Esophagus muscularis mucosa (tissue), 4 donors: ENCODE measurements at places on chromosomes 4 and X. TPM values are rescaled to one million over a fixed set of nuclear protein-coding genes. Genes with fewer than 3 reads are reported as not detected.

- no peak for DNase-seq
- no peak overlapping the region for H3K4me3 ChIP-seq
- H3K4me1 ChIP-seq = no peaks in the 10 kb centered on the region
- no peaks in the 10 kb centered on the region for H3K27me3 ChIP-seq
- H3K27ac ChIP-seq = no peak overlapping the region
These were observed 58.4 kb upstream of the XAGE1A start for GRCh38 chrX:52437212-52437611.

DNA sequence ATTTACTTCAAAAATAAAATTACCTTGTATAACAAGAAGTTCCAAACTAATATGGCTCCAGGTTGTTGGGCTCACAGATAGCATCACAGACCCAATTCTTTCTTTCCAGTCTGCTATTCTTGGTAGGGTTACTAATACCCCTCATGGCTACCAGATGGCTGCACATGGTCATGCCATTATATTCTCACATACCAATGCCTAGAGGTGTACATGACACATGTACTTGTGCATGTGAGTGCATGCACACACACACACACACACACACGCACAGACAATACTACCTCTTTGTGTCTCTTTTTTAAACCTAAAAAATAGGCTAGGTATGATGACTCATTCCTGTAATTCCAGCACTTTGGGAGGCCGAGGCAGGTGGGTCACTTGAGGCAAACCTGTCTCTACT is 31.1 kb downstream of the FBXO8 start:
- peaks cover under 1% of the 10 kb centered on the region for H3K36me3 ChIP-seq
- H3K4me1 ChIP-seq = peaks cover 10% of the 10 kb centered on the region
- H3K27me3 ChIP-seq = no peaks in the 10 kb centered on the region
- H3K27ac ChIP-seq = no peak overlapping the region
- no peak for DNase-seq
- H3K4me3 ChIP-seq = no peak overlapping the region

DNA sequence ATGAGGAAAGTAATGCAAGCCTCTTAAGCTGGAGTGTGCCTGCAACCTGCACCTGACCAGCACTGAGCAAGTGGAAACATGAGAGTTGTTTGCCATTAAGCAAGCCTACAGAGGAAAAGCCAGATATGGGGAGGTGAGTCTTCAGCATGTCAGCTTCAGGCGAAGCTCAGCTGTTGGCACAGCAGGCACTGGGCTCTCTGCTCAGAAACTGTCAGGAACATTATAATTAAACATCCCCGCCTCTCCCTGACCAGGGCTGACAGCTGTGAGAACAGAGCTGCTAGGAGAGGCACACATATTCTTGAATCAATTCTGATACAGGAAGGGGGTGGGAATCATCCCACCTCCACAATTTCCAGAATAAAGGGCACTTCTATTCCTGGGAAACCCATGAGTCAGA is 19.0 kb upstream of the DCX start:
- no peak for DNase-seq
- no peaks in the 10 kb centered on the region for H3K36me3 ChIP-seq
- H3K4me1 ChIP-seq = no peaks in the 10 kb centered on the region

DNA sequence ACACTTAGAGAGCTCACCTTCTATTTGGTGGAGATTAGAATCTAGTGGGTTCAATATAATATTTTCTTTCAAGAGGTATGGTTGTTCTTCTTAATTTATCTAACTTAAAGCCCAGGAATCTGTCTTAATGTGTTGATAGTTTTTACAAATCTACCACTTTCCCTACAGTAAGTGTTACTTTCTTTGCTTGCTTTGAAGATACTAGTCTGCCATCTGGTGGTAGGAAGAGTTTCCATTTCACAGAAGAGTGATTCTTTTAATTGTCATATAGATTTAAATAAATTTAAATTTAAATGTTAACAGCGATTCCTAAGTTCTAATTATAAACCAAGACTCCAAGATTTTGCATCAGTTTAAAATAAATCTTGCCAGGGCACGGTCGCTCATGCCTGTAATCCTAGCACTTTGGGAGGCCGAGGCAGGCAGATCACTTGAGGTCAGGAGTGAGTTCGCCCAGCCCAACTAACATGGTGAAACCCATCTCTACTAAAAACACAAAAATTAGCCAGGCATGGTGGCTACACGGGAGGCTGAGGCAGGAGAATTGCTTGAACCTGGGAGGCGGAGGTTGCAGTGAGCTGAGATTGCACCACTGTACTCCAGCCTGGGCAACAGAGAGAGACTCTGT is 43.5 kb downstream of the NUDT9 start:
- no peaks in the 10 kb centered on the region for H3K36me3 ChIP-seq
- H3K27ac ChIP-seq = peak overlapping the region; percentile 42
- peaks cover 17% of the 10 kb centered on the region for H3K4me1 ChIP-seq
- no peak overlapping the region for H3K4me3 ChIP-seq
- no peaks in the 10 kb centered on the region for H3K27me3 ChIP-seq

DNA sequence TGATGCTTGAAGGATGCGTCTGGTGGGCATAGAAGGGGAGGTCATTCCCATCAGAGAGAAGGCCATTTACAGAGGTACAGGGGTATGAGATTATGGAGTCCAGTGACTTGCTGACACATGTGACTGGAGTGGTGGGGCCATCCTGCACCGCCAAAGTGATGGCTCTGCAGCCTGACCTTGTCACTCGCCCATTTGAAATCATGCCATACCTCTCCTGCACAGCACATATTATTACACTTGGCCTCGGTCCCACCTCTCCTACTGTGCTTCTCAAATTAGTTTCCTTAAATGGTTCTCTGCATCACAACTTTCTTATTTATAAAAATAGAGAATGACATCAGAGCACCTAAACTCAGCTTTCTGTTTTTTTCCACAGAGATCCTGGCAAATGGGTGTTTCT is 60.7 kb upstream of the HAND2 start:
- H3K27ac ChIP-seq = no peak overlapping the region
- no peaks in the 10 kb centered on the region for H3K36me3 ChIP-seq
- peaks cover 30% of the 10 kb centered on the region for H3K4me1 ChIP-seq
- H3K27me3 ChIP-seq = no peaks in the 10 kb centered on the region
- H3K4me3 ChIP-seq = no peak overlapping the region
- DNase-seq = no peak

DNA sequence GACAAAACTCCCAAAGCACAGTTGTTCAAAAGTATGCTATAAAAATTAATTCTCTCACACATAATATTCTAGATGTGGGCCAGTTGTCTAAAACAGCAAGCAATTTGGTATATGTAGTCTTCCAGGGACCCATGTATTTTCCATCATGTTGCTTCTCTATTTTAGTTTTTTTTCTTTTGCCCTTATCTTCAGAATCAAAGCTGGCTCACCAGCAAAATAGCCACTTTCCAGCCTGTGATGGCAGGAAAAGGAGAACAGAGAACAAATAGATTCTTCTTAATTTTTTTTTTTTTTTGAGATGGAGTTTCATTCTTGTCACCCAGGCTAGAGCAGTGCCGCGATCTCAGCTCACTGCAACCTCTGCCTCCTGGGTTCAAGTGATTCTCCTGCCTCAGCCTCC is 680.8 kb upstream of the TENM3 start:
- H3K4me1 ChIP-seq = no peaks in the 10 kb centered on the region
- no peaks in the 10 kb centered on the region for H3K36me3 ChIP-seq
- H3K4me3 ChIP-seq = no peak overlapping the region
- H3K27ac ChIP-seq = no peak overlapping the region

- H3K4me3 ChIP-seq = no peak overlapping the region
- peaks cover 28% of the 10 kb centered on the region for H3K36me3 ChIP-seq
- DNase-seq = no peak
- H3K4me1 ChIP-seq = peaks cover 23% of the 10 kb centered on the region
- H3K27ac ChIP-seq = no peak overlapping the region
These were observed 16.4 kb downstream of the DDX3X start for GRCh38 chrX:41350150-41350975.

GRCh38 chr4:69594382-69594781 is 45.1 kb downstream of the UGT2A2 start:
- H3K27me3 ChIP-seq = no peaks in the 10 kb centered on the region
- no peak for DNase-seq
- H3K36me3 ChIP-seq = no peaks in the 10 kb centered on the region
- no peaks in the 10 kb centered on the region for H3K4me1 ChIP-seq
- no peak overlapping the region for H3K27ac ChIP-seq

DNA sequence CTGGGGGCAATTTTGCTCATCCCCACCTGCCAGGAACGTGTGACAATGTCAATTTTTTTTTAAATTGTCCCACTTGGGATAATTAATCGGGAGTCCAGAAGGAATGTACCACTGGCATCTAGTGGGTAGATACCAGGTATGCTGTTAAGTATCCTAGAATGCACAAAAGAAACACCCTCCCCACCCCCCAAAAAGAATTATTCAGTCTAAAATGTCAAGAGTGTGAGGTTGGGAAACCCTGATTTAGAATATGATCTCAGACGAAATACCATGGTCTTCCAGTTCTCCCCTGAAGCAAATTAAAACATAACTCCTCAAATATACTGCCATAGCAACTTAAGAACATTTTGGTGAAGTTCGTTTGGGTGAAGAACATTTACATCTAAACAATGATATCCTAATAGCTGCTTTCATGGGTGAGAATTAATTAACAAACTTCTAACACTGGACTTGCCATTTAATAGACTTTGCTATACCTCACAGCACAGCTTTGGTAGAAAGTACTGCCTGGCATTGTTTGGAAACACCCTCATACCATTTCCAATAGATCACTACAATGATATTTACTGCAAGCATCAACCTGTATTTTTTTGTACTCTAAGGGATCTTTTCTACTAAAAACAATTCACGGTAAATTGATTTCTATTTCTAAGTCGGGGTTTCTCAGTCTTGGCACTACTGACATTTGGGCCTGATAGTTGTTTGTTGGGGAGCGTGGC is 36.5 kb downstream of the SH3RF1 start:
- no peak overlapping the region for H3K27ac ChIP-seq
- DNase-seq = no peak
- no peak overlapping the region for H3K4me3 ChIP-seq
- H3K4me1 ChIP-seq = peaks cover 38% of the 10 kb centered on the region
- H3K27me3 ChIP-seq = no peaks in the 10 kb centered on the region

DNA sequence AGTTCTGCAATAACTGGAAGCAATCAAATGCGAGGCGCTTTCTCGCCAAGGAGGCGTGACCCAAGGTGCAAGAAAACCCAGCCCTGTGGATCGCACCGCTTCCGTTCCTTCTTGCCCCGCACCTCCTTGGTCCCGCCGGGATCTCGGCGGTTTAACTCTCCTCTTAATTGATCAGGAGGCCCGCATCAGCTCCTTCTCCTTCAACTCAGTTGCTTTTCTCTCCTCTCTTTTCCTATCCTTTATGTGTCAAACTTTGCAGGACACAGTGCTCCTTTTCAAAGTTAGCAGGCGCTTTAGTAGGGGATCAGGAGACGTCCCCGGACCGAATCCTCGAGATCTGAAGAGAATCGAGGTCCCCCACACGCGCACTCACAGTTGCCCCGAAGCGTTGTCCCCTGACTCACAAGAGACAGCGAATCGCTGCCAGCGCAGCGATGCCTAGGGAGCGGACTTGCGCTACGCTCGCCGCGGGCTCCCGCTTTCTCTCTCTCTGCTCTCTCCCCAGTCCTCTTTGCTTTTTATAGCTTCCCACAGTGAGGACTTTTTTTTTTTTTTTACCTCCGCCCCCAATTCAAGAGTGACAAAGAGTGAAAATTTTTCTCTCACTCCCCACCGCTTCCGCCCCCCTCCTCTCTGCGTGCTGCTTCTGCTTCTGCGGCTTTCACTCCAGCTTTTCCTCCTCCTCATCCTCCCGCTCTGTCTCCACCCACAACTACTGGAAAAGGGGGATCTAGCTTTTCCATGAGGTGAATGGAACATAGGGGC is at the start of gene DKK2:
Gene DKK2, minus strand, starts transcription at position 495 of the 765 bp plus-strand sequence. CDS start 722 bp downstream, outside the sequence.
- peak within 1 kb of the TSS; percentile 45 for H3K4me3 ChIP-seq
- DNase-seq = no peak

DNA sequence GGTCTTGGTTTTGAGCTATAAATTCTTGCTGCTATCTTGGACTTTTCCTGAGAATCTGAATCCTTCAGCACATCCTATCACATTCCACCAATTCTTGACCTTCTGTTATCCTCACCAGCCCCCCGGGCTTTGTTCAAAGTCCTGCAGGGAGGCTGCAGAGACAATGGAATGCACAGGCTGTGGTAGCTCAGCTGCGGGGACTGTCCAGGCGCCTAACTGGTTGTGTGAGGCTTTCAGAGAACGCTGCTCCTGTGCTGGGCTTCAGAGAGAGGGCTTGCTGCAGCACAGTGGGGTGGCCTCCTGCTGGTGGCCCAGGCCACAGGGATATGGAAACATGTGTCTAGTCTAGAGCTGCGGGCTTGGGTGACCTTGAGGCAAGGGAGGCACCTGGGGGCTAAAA is 196.3 kb upstream of the GATB start:
- no peak overlapping the region for H3K4me3 ChIP-seq
- no peaks in the 10 kb centered on the region for H3K27me3 ChIP-seq
- peaks cover 11% of the 10 kb centered on the region for H3K4me1 ChIP-seq
- no peaks in the 10 kb centered on the region for H3K36me3 ChIP-seq
- H3K27ac ChIP-seq = no peak overlapping the region
- no peak for DNase-seq

- no peaks in the 10 kb centered on the region for H3K27me3 ChIP-seq
- H3K4me1 ChIP-seq = no peaks in the 10 kb centered on the region
- no peak overlapping the region for H3K27ac ChIP-seq
- no peaks in the 10 kb centered on the region for H3K36me3 ChIP-seq
- no peak for DNase-seq
These were observed 670.1 kb downstream of the RPA4 start for GRCh38 chrX:97553833-97554232.

GRCh38 chr4:184548316-184548647 is 73.9 kb upstream of the IRF2 start:
- H3K4me1 ChIP-seq = no peaks in the 10 kb centered on the region
- DNase-seq = no peak
- no peak overlapping the region for H3K4me3 ChIP-seq
- H3K27ac ChIP-seq = no peak overlapping the region
- H3K27me3 ChIP-seq = no peaks in the 10 kb centered on the region
- no peaks in the 10 kb centered on the region for H3K36me3 ChIP-seq

DNA sequence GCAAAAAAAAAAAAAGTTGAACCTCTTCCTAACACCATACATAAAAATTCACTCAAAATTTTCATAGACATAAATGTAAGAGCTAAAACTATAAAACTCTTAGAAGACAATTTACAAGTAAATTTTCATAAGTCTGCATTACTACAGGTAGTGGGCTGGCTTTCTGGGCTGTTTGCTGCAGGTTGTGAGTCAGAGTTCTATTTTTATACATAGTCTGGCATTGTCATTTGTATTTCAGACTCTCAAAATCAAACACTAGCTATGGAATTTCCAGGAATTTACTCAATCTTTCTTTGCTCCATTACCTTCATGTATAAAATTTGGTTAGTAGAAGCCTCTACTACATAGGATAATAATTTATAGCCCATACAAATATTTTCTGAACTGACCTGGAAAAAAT is 227.2 kb downstream of the COX18 start:
- peaks cover 12% of the 10 kb centered on the region for H3K4me1 ChIP-seq
- H3K36me3 ChIP-seq = no peaks in the 10 kb centered on the region
- H3K27me3 ChIP-seq = no peaks in the 10 kb centered on the region
- H3K4me3 ChIP-seq = no peak overlapping the region
- no peak overlapping the region for H3K27ac ChIP-seq

- DNase-seq = no peak
- H3K4me3 ChIP-seq = no peak overlapping the region
- no peaks in the 10 kb centered on the region for H3K36me3 ChIP-seq
These were observed 733.9 kb upstream of the INTU start for GRCh38 chr4:126898815-126899214.

GRCh38 chr4:148445860-148446330 is 3.7 kb upstream of the NR3C2 start:
- peak overlapping the region; percentile 94 for H3K4me3 ChIP-seq
- peak overlapping the region; percentile 94 for H3K27ac ChIP-seq

Gene PDGFRA
- total RNA-seq = 181 TPM

Gene FDCSP
- total RNA-seq = not detected

Gene TEX13C
- not detected for total RNA-seq

Gene SSX2B
- not detected for total RNA-seq

Gene NUDT11
- 1.2 TPM for total RNA-seq

Gene VSIG1
- total RNA-seq = 0.17 TPM

Gene ZCCHC12
- total RNA-seq = not detected

Gene PLXNB3
- total RNA-seq = 6.1 TPM

Gene RHOH
- total RNA-seq = 3.6 TPM

Gene CFI
- total RNA-seq = 9.9 TPM

Gene MAGEB10
- total RNA-seq = not detected
